KG1 (cell line): ENCODE measurements at places on chromosomes 3 and 15.

- DNase-seq: no peak
Observed at GRCh38 chr3:32662647-32663046, 22.3 kb upstream of the CNOT10 start.

DNA sequence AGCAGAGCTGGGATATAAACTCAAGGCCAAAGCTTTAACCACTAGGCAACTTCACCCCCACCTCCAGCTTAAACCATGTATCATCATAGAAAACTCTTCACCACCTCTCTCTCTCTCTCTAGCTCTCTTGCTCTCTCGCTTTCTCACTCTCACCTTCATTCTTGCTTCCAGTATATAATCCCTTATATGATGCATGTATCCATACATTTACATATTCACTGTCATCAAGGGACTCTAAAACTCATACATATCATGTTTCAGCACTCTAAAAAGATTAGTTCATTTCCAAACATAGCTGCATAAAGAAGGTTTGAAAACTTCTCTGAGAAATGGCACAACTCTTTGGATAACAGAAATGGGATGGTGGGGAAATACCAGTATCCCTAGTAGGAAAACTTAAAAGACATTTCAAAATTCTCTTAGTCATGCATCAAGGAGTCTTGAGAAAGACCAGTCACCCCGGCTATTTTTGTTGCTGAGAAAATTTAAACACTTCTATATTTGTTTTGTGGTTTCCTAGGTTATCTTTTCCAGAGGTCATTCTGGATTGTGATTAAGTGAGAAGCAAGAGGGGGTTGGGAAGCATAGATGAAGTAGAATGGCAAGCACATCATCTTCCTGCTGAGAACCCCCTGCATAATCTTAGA lies 447.8 kb upstream of the THBS1 start:
- no peak for DNase-seq

- DNase-seq: no peak
Observed at GRCh38 chr3:176904506-176904905, 292.8 kb downstream of the TBL1XR1 start.

DNA sequence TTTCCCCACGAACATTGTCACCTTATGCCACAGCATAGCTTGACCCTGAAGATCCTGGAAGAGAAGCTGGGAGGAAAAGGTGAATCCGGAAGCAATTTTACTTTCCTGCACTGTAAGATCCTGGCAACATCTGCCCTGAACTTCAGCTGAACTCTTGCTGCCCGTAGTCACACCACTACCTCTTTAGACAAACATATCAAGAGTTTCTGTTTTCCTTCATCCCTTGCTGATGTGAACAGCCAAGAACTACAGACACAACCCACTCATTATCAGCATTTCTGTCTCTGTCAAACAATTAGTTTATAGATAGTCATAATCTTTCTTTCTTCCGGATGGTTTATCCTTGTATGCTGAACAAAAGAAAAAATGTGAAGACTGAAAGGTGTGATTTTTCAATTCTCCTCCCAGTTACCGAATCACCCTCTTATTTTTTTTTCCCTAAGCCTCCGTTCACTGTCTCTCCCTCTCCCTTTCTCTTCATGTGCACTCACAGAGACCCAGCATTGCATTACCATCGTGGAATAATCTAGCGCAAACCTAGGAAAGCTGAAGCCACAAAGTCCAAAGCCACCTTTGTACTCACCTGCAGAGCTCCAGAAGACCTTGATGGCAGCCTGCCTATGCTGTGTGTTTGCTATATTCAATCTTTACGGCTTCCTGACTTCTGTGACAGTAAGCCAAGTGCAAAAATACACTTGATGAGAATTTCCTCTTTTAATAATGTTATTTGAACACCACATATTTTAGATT lies 229.2 kb downstream of the CDIN1 start:
- DNase-seq: no peak

- DNase-seq: no peak
Observed at GRCh38 chr3:134609821-134610431, 40.9 kb downstream of the KY start.

DNA sequence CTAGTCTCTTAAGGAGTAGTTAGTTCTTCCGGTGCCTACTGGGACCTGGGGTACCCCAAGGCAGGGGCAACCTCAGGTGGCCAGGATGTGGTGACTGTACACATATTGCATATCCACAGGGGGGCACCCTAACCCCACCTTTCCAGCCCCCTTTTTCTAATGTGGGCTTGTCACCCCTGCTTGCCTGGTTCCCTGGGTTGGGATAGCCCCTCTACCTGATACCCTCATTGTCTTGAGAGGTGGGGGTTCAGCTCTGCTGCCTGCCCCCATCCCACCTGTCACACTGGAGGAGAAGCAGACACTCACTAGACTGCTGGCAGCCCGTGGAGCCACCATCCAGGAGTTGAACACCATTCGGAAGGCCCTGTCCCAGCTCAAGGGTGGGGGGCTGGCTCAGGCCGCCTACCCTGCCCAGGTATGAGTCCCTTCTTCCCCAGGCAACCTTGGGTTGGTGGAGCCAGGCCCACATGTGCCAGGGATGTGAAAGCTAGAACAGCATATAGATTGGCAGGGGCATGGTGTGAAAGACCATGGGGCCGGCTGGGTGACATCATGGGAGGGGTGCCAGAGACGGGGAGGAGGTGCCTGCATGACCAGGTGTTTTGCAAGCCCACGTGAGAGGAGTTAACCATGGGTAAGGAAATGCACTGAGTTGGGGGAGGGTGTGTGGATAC lies 4.0 kb downstream of the GLYCTK start:
- DNase-seq: no peak
